NCI-H510A treated with DMSO at 0.1 percent for 48 hours (cell line): ENCODE measurements at places on chromosomes 16 and 17.
A peak's percentile ranks its signal among the peaks of the same experiment; 100 is the strongest.

GRCh38 chr16:71476457-71477124 is 12.5 kb downstream of the ZNF19 start:
- DNase-seq, result no peak

DNA sequence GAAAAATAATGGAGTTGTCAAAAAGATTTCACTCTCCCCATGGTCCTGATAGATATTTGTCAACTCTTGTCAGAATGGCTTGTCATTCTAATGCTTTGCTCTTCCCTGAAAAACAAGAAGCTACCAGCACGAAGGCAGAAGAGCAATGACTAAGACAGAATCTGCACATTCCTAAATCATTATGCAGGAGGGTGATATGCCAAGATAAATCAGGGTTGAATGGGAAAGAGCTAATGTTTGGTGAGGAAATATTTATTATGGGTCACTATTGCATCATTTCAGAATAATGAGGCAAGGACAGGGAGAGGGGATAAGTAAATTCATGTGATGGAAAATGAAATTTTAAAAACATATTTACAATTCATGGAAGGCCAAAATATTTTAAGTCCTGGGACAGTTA is 297.5 kb upstream of the XYLT1 start:
- no peak for DNase-seq

DNA sequence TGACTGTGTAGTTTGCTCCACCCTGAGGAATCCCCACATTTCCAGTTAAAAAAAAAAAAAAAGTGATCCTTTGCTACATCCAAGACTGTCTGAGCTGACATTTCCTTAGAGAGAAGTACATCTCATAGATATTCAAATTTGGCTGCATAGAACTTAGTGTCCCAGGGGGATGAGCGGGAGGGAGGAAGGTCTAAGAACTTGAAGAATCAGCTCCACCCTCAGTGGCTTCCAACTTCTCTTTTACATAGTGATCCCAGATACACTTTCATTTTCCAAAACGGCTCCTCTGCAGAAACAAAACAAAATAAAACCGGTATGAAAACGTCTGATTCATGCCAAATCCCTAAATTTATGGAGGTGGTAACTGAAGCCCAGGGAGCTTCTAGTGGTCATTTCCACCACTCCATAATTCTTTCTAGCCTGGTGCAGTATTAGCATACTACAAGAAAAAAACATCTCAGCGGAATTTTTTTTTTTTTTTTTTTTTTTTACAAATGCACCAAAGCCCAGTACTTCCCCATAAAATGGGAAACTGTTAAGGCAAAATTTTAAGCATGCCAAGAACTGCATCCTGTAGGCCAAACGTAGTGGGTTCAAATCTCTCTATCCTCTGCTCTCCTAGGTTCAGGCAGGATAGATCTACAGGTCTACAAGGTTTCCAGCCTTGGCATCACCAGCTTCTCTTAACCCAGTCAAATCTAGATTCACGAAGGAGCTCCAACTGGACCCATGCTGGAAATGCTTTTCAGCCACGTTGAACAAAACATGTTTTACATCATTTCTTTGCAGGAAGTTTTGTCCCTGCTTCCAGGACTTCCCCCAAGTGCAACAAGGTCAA is 29.3 kb downstream of the MAF start:
- no peak for DNase-seq

DNA sequence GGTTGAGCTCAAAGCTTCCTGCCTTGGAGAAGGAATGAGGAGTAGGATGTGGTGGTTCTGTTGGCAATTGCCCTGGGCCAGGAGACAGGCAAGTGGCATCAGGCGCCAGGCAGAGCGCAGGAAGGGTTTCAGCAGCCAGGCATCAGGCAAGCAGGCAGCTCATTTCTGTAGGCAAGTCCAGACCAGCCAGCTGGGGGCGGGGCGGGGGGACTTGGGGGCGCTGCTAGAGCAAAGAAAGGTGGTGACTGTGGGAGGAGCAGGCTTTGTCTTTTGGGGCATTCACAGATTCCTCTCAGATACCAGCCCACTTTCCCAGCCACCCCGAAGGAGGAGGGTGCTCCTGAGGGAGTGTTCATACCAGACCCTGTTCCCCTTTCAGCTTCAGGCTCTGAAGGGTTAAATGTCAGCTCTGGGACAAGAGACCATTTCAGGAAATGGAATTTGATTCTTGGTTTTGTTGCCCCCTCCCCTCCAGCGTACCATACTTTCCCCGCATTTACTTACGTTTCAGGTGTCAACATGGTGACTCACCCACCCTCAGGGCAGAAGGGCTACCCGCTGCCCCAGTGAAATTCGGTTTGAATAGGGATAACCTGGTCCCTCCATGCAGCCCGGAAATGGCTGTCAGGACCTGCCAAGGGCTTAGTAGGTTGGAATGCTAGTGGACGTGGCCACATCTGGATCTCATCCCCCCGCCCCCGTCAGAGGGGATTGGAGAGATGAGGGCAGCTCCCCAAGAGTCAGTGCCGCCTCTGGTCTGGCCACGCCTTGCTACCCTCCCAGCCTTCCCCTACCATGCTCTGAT is 13.2 kb downstream of the NGFR start:
- DNase-seq, result no peak

GRCh38 chr17:19242926-19243325 is 5.8 kb downstream of the EPN2 start:
- no peak for DNase-seq

GRCh38 chr17:11618861-11619566 is 20.7 kb downstream of the DNAH9 start:
- DNase-seq, result no peak

- DNase-seq, result no peak
These were observed 23.0 kb upstream of the TNS4 start for GRCh38 chr17:40524243-40524965.

GRCh38 chr16:1911467-1912214 is 6.6 kb downstream of the HS3ST6 start:
- DNase-seq, result no peak

DNA sequence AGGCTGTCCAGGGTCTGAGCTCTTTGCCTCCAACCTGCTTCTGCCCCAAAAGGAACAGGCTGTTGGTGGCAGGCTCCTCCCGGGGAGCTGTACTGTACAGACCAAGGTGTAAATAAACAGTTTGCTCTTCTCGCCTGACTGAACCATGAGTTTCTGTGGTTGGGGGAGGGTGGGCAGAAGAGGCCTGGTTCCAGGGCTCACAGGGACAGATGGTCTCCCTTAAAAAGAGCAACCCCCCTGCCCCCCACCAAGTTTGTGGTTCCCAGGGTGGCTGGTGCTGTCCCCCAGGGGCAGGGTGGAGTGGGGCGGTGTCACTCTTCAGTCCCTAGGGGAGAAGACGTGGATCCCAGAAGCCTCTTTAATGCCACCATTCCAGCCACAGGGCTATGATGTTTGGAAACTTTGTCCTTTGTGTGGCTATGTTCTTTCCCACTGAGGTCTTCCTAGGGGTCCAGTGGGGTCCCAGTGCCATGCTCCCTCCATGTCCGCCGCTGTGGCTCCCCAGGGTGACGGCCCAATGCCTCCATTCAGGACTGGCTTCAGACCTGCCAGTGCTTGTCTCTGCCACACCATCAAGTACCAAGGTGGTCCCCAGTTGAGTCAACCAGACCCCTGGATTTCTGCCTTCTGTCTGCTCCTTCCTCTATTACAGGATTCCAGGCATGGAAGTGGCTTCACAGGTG is 146.7 kb downstream of the RAB11FIP4 start:
- DNase-seq, result peak; percentile 50

DNA sequence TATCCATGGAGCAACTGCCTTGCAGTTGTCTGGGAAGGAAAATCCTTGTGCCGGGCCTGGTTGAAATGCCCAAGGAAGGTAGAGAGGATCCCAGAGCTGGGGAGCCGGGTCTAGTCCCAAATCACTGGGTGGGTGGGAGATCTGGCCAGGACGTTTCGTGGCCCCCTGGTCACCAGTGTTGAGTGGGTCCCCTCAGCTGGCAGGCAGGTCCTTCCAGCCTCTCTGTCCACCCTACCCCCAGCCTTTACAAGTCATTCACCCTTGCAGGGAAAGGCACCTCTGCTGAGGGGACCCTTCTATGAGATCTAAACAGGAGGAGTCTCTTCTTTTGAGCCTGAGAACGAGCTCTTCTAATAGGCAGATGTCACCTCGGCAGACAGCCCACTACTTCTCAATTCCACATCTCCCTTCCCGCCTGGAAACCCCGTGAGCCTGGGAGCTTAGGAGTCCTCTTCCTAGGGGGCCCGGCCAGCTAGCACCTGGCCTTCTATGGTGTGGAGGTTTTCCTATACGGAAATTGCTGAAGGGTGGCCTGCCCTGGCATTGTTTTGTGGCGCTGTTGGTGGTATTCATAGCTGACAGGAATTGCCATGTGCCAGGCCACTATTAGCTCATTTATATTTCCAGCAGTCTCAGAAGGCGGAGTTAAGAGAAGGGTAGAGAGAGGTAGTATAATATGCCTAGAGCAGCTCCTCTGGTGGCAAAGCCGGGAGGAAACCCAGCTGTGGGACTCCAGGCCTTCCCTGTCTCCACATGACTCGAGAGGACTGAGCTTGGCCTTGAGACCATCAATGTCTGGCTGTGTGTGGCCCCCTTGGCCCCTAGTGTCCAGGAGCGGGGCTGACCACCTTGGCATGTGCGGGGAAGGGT is 13.3 kb downstream of the MPRIP start:
- no peak for DNase-seq

DNA sequence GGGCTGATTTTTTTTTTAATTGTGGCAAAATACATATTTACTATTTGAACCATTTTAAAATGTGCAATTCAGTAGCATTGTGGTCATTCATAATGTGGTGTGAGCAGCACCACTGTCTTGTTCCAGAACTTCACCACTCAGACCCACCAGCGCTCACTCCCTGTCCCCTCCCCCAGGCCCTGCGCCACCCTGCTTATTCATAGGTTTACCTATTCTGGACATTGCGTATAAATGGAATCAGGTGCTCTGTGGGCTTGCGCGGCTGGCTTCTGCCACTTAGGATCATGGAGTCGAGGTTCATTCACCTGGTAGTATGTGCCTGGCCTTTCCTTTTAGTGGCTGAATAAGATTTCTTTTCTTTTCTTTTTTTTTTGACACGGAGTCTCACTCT is 59.4 kb downstream of the NT5M start:
- DNase-seq, result no peak

GRCh38 chr17:47850692-47851573 is at the start of gene SP6:
SP6 (minus strand) TSS chr17:47851163; CDS start chr17:47848429, 2,734 bp downstream.
- peak; percentile 98 for DNase-seq

DNA sequence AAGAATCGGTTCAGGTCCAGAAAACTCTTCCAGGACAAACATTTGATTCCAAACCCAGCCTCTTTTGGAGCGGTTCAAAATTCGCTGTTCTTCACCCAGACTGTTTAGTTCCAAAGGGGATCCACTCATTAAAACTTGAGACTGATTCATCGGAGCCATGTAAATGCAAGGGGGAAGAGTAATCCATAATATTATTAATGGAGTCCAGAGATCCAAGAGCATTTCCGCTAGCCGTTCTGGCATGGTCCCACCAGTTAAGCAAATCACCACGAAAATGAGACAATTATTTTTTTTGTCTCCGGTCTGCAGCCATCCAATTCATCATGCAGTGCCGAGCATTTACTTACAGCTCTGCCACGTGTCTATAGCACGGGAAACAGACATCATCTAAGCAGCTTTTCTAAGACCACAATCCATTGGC is 15.1 kb downstream of the CDH8 start:
- DNase-seq, result no peak

- DNase-seq, result no peak
These were observed 3.9 kb downstream of the KIAA0513 start for GRCh38 chr16:85031451-85031850.

DNA sequence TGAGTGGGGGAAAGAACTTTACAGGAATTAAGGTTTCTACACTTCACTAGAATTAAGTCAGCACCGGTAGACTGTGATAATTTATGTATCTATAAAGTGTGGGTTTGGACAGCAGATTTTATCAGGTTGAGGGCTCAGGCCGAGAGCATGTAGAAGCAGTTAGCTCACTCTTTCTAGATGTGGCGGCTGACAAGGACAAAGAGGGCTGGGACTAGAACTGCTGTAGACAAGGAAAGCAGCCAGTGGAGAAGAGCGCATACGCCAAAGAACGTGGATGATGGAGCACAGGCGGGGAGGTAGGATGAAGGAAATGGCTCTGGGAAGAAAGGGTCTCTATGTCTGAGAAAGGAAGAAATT is 504 bp upstream of the GOSR1 start:
- DNase-seq, result peak; percentile 58

DNA sequence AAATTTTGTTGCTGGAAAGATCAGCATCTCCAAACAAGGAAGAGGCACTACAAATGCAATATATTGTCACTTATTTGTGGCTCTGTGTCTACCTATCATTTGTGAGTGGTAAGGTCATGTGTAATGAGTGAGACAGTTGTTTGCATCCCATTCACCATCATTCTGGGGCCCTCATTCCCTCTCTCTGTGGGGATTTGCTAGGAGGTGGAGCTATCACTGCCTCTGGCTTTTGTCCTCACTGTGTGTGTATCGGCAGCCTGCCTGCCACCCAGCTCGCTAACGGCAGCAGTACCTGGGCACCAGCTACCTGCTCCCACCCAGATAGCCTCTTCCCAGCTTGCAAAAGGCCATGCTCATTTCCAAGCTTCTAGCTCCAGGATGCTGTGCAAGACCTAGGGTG is 379.2 kb upstream of the ZFHX3 start:
- DNase-seq, result no peak

DNA sequence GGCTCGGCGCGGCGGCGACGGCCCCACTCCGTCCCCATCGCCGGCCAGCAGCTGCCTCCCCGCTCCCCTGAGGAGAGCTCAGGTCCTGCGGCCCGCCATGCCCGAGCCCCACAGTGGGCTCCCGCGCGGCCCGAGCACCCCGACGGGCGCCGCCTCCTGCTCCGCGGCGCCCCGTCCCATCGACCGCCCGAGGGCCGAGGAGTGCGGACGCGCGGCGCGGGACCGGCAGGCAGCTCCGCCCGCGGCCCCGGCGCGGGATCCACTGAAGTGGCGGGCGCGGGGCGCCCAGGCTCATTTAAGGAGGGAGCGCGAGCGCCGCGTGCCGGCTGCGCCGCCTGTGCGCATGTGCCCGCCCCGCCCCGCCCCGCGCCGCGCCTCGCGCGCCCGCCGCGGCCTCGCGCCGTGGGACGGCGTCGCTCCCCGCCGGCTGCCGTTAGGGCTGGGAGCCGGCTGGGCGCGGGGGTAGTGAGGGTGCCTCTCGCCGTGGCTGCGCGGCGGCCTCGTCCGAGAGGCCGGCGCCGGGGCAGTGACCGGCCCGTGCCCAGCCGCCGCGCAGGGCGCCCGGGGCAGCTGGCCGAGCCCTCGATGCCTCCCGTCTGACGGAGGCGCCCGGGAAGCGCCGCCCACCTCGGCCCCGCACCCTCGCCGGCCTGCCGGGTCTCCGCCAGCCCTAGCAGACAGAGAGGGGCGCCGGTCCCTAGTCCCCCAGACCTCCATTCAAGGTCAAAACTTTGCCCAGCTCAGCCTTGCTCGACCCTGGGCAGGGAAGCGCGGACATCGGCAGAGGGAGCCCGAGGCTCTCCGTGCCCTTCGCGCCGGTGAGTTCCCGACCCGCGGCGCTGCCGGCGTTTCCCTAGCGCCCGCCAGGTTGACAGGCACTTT is at the start of gene NETO2:
NETO2 (minus strand) TSS at position 269 of the 882 bp plus-strand sequence. CDS start 333 bp downstream, outside the sequence.
- DNase-seq, result peak; percentile 34

GRCh38 chr16:4290236-4290830 is 17.5 kb upstream of the TFAP4 start:
- DNase-seq, result no peak

- no peak for DNase-seq
These were observed 78.1 kb upstream of the GNAO1 start for GRCh38 chr16:56113223-56113622.
